Anterior cingulate cortex (tissue), 58 donors: ENCODE measurements at places on chromosomes 3 and 15.

DNA sequence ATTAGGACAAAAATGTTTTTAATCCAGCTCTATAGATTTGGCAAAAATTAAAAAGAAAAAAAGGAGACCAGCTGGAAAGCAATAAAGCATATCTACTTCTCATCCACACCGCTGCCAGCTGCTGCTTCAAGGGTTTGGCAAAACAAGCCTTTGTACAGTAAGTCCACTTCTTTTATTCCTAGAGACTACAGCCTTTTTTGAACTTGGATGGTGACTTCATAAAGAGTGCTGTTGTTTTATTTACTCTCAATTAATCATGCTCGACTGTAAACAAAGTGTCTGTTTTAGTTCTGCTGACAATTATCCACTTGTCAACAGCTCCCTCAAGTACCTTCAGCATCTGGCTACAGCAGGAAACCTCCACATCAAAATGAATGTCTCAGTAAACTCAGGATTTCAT is 12.3 kb upstream of the FOXB1 start:
- no peak for DNase-seq

- DNase-seq = no peak
Observed at GRCh38 chr15:26129852-26130251, 266.7 kb upstream of the ATP10A start.

GRCh38 chr15:76968306-76968705 is 26.6 kb upstream of the PSTPIP1 start:
- DNase-seq = no peak

- DNase-seq = no peak
Observed at GRCh38 chr3:64880916-64881315, 193.1 kb upstream of the ADAMTS9 start.

DNA sequence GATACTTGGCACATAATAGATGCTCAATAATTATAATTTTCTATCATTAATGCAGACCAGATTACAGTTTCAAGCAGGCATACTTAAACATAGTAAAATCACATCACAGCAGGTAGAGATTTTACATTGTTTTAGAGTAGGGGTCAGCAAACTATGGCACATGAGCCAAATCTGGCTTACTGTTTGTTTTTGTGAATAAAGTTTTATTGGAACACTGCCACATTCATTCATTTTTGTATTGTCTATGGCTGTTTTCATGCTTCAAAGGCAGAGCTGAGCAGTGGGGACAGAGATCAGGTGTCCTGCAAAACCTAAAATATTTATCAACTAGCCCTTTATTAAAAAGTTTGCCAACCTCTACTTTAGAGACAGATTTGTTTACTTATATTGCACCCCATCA is 189.6 kb upstream of the MRPL3 start:
- no peak for DNase-seq

- DNase-seq = no peak
Observed at GRCh38 chr15:62928242-62928999, 114.1 kb upstream of the TPM1 start.

- DNase-seq = no peak
Observed at GRCh38 chr3:38978729-38979128, 73.0 kb downstream of the SCN11A start.

GRCh38 chr3:17039594-17039993 is 154.8 kb downstream of the PLCL2 start:
- DNase-seq = no peak

GRCh38 chr15:23467110-23467600 is 20.1 kb upstream of the GOLGA6L2 start:
- no peak for DNase-seq

- no peak for DNase-seq
Observed at GRCh38 chr3:146343551-146343950, 92.6 kb upstream of the PLSCR4 start.

DNA sequence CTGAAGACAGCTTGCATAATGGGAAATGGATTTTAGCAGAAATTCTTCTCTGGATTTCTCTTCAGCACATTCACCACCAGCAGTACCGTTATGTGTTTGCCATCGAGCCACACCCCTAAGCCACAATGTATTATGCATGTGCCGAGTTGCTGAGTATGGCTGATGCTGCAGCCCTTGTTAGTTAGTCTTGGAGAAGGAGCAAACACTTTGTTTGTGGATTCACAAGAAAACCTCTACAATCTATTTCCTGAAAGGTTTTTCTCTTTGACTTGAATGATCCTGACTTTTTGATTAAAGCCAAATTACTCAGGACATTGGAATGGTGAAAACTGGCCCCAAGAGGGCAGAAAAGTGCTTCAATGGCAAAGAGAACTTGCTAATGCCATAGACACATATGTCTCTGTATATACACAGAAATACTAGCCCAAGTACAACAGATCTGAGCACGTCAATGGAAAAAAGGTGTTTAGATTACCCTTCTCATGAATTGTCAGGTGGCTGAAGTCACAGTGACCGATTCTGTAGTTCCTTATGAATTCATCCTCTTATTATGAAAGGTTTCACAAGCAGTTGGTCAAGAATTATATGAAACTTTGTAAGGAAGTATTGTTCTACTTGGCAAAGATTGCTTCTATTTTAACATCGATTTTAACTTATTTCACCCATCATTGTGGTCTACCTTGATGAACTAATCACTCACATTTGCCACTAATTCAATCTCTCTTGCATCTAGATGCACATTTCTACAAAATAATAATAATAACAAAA is 103.0 kb downstream of the P3H2 start:
- peak; percentile 16 for DNase-seq
